Ovary (tissue), 10 donors: ENCODE measurements at places on chromosomes 1 and 21. TPM values are rescaled to one million over a fixed set of nuclear protein-coding genes. Genes with fewer than 3 reads are reported as not detected.

Gene SLAMF8
- total RNA-seq, result 0.43 TPM

Gene MSH4
- 0.88 TPM for total RNA-seq

Gene DNAJC8
- 75.0 TPM for total RNA-seq

Gene TRIM62
- total RNA-seq, result 7.5 TPM

Gene DYRK3
- total RNA-seq, result 9.1 TPM

Gene CLCA1
- not detected for total RNA-seq

Gene UAP1
- 66.4 TPM for total RNA-seq

Gene OLFML2B
- 7.1 TPM for total RNA-seq

Gene CAPN8
- total RNA-seq, result 0.43 TPM

Gene RHEX
- total RNA-seq, result 8.3 TPM

Gene SHISA4
- 16.8 TPM for total RNA-seq

Gene IL22RA1
- 0.46 TPM for total RNA-seq

Gene AKNAD1
- not detected for total RNA-seq

Gene BMP8A
- total RNA-seq, result 7.1 TPM

Gene TMEM61
- 2.9 TPM for total RNA-seq

Gene RHD
- not detected for total RNA-seq

Gene PLA2G2C
- total RNA-seq, result not detected

Gene HUNK
- 4.9 TPM for total RNA-seq

Gene CLK2
- 55.2 TPM for total RNA-seq

Gene DIRAS3
- total RNA-seq, result 75.0 TPM

Gene PWP2
- 4.6 TPM for total RNA-seq

Gene SSBP3
- total RNA-seq, result 143 TPM

Gene FCRLB
- total RNA-seq, result 1.0 TPM

Gene RNU1-3
- total RNA-seq, result 3,807 TPM

Gene SLC22A15
- 0.83 TPM for total RNA-seq

Gene AIM2
- 0.20 TPM for total RNA-seq

Gene UBE2U
- total RNA-seq, result not detected

Gene IGSF3
- total RNA-seq, result 1.0 TPM

Gene PLEKHM2
- total RNA-seq, result 50.1 TPM

Gene MEGF6
- total RNA-seq, result 49.5 TPM

Gene SPRR2F
- total RNA-seq, result 18.5 TPM

Gene BMP8B
- 0.20 TPM for total RNA-seq

Gene ATP1A2
- 28.2 TPM for total RNA-seq

Gene HORMAD1
- not detected for total RNA-seq

Gene KRTAP21-2
- not detected for total RNA-seq

Gene PSMA5
- total RNA-seq, result 19.4 TPM

Gene FCGR2B
- 2.9 TPM for total RNA-seq

Gene CHRNB2
- total RNA-seq, result 0.23 TPM
